ENCODE measurements at places on chromosomes 7 and 10. TPM values are rescaled to one million over a fixed set of nuclear protein-coding genes. Genes with fewer than 3 reads are reported as not detected.

GRCh38 chr7:38211940-38212339 lies 33.9 kb downstream of the STARD3NL start:
- DNase-seq: no peak

DNA sequence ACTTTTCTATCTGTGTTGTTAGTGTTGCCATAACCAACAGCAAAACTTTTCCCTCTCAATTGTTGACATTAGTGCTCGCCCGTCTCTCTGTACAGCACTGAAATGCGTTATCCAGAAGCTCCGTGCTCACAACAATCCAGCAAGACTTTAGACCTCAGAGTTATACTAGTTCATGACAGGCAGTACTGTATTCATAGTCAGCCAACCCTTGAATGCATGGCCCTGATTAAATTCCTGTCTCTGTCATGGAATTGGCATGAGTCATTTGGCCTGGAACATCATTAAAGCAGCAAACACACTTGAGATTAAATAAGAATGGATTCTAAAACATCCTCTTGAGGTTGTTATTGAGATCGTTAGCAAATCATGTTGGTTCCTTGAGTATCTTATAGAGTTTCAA lies 405.5 kb upstream of the C7orf33 start:
- no peak for DNase-seq

DNA sequence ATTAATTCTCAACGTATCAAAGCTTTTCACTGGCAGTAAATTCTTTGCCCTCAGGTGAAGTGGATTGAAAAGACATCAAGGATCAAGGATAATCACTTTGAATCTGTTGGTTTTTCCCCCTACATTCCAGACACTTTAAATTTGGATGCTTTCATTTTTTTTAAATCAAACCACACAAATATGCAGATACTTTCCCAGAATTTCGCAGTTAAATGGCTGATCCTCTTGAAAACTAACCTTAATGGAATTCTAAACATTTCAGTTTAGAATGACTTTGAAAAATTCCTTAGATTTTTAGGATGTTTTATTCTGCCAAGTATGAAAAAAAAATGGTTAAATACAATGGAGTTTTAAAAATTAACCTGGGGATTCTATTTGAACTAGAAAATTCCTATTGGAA lies 325.9 kb downstream of the GFRA1 start:
- no peak for DNase-seq

GRCh38 chr7:145692237-145692950 lies 424.2 kb upstream of the CNTNAP2 start:
- no peak for DNase-seq

DNA sequence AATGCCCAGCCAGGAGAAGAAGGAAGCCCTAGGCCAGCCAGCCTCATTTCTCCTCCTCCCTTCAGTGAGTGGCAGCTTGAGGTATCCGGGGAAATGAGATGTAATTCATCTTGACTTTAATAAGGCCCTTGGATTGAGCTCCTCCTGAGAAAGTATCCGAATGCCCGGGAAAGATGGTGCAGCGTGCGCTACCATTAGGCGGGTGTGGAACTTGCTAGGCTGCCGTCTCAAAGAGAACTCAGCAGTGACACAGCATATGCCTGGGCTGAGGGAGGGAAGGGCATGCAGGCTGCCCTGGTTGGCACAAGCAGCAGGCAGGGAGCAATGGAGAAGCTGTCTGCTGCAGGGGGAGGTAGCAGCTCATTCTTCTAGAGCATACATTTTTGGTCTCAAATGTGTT lies 659.8 kb upstream of the FOXK1 start:
- DNase-seq: no peak

DNA sequence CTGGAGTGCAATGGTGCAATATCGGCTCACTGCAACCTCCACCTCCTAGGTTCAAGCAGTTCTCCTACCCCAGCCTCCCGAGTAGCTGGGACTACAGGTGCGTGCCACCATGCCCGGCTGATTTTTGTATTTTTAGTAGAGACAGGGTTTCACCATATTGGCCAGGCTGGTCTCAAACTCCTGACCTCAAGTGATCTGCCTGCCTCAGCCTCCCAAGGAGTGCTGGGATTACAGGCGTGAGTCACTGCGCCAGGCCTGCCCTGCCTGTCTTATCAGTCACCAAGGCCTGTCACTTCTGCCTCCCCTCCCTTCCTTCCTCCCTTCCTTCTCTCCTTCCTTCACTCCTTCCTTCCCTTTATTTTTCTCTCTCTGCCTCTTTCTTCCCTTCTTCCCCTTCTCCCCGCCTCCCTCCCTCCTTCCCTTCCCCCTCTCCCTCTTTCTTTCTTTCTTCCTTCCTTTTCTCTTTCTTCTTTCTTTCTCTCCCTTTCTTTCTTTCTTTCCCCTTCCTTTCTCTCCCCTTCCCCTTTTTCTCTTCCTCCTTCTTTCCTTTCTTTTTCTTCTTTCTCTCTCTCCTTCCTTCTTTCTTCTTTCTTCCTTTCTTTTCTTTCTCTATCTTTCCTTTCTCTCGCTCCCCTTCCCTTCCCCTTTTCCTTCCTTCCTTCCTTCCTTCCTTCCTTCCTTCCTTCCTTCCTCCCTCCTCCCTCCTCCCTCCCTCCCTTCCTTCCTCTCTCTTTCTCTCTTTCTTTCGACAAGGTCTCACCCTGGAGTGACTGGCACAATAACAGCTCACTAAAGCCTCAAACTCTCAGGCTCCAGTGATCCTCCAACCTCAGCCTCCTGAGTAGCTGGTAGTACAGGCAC lies 3.1 kb upstream of the ST7 start:
- no peak for DNase-seq

DNA sequence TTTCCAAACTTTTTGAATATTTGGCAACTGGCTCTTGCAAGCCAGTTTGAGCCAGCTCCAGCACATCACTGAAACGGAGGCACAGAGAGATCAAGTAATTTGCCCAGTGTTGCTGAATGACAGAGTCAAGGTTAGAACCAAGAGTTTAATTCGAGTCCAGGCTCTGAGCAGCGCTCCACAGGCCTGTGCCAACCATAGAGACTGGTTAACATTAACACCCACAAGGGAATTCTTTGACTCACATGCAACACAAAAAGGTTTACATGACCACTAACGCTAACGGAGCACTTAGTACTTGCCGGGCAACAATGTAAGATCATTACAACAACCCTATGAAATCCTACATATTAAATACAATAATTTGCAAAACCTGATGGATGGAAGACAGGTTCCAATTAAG lies 1.5 kb downstream of the RGS10 start:
- no peak for DNase-seq

DNA sequence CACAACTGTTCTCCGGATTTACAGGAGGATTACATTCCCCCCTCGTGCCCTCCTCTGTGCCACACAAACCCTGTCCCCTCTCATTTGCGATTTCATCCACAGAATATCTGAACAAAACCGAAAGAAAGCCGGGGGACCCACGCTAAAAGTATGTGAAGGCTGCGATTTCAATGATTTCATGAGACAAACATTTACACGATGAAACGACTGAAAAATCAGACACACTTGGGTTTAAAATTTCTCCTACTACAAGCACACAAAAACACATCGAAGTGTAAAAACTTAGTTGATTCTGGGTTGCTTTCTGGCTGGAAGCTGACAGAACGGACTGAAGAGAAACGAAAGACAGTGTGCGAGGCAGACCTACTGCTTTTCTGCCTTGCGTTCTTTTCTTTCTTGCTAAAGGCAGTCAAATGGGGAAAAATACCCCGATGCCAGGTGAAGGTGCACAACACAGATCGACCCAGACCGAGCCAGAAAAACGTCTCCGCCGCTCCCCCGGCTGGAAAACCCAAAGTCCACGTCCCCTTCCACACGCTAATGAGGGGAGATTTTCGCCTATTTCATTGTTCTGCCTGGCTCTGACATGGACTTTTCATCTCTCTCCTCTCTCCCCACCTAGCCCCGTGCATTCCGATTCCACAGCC lies 1.2 kb downstream of the HIPK2 start:
- DNase-seq: peak; percentile 18

DNA sequence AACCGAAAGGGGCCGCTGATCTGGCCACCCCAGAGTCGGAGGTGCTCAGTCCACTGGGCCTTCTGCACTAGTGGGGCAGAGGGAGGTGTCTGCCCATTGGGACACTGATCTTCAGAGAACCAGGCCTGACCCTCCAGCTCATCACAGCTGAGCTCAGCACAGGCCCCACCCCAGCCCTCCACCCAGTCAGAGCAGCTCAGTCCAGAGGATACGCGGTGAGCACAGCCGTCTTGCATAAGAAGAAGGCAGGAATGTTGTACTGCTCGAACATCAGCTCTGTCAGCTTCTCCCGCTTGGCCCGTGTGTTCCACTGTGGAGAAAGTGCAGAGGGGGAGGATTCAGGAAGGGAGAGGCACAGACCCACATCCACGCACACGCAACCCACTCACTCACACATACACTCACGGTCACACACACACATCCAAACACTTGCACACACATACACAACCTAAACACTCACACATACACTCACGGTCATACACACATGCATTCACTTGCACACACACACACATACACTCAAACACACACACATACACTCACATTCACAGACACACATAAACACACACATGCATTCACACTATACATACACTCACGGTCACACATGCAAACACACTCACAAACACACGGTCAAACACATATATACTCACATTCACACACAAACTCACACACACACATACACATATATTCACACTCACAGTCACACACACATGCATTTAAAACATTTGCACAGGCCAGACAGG lies 6.3 kb downstream of the ACTL6B start:
- DNase-seq: no peak

DNA sequence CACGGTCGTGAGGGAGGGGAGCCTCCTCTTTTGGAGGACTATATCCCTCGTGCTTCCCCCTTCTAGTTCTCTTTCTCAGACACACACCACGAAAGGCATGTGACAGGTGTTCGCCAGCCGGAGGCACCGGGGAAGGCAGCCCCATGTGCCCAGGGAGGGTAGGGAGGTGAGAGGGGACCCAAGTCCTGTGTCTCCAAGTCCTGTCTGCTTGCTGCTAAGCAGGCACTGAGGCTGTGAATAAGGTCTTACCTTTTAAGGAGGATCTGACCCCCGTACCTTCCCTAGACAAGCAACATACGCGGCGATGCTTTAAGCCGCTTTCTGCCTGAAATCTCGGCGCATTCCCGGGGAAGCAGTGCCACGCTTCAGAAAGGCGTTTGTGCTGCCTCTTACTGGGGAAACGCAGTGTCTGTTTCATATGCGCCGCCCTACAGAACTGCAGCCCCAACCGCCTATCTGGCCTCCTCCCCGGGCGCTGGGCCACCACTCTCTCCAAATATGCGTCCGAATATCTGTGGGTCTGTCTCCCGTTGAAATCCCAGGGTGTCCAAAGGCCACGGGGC lies 770 bp downstream of the PLXNA4 start:
- no peak for DNase-seq

- DNase-seq: no peak
Observed at GRCh38 chr10:17199351-17199804, 2.1 kb downstream of the TRDMT1 start.

DNA sequence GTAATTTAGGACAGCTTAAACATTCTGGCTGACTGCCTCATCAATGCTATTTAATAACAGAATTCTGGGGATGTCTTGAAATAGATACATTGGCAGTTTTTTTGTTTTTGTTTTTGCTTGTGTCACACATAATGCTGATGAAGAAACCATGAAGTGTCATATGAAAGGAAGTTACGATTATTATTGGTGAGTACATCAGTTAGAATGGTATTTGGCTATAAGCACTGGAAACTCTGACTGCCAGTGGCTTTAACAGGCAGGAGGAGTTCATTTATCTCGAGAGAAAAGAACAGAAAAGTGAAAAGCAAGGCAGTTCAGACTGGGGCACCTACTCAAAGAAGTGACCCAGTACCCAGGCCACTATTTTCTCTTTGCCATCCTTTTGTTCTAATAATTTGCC lies 18.1 kb downstream of the LSM8 start:
- no peak for DNase-seq

DNA sequence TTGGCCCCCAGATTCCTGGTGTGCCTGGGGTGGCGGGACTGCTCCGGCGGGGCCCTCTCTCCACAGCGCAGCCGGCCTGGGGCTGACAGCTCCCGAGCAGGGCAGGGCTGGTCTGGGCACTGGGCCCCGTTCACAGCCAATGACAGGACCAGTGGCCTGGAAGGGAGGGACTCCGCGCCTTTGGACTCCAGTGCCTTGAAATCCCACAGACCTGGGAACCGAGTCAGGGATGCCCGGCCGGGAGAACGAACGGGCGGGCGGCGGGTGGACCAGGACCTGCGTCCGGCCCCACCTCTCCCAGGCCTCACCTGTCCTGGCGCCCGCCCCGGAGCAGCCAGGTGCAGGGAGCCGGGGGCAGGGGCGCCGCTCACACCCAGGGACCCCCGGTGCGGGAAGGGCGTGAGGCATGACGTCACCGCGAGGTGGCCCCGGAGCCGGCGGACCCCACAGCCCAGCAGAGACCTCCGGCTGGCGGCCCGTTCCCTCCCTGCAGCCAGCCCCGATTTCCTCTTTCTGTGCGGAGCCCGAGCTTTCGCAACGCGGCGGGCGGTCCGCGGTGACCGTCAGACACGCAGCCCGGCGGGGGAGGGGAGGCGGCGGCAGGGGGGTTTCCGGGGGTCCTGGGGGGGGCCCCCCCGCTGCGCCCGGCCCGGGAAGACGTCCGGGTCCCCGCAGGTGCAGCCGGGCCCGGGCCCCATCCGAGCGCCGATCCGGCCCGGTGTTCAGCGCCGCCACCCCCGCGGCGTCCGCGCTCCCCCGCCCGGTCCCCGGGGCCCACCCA lies 743 bp downstream of the ADAP1 start:
- peak; percentile 83 for DNase-seq

- DNase-seq: no peak
Observed at GRCh38 chr10:124003481-124003870, 89.9 kb downstream of the CHST15 start.

- DNase-seq: no peak
Observed at GRCh38 chr10:123852411-123852951, 39.1 kb downstream of the CPXM2 start.

GRCh38 chr10:69957886-69958555 lies 94.6 kb upstream of the MACROH2A2 start:
- peak; percentile 56 for DNase-seq

DNA sequence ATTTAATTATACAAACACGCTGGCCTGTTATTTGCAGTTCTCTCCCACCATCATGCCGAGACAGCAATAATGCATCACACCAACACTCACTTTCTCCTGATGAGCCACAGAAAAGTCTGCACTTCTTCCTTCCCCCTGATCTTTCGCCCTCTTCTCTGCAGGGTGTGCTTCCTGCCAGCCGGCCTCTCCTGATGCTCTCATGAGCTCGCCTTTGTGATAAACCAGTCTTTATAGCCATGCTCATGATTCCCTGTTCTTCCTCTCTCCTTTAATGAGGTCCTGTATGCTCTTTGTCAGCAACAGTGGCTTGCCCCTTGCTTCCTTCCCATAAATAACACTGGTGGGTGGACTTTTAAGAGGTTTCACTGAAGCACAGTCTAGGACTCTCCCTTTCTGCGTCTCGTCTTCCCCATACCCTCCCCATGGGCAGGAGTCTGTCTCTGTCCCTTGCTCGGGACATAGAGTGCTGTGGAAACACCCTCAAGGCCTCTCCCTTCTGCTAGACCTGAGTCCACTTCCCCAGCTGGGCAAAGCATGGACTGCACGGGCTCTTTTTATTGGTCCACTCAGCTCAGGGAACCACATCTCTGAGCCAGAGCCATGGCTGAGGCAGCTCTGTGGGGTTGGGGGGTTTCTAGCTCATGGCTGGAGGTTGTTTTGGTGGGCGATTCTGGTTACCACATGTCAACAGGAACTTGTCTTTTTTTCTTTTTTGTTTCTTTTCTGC lies 133.9 kb downstream of the C10orf105 start:
- no peak for DNase-seq

DCLRE1C gene
- total RNA-seq: 21.2 TPM

CLEC2L gene
- total RNA-seq: not detected

ASAH2 gene
- 3.3 TPM for total RNA-seq

TAX1BP1 gene
- total RNA-seq: 190 TPM

MAT1A gene
- total RNA-seq: not detected

GHRHR gene
- not detected for total RNA-seq

EPHB6 gene
- 3.1 TPM for total RNA-seq
